Nucleus accumbens (tissue), 56 donors: ENCODE measurements at places on chromosomes 7 and 10.
A peak's percentile ranks its signal among the peaks of the same experiment; 100 is the strongest.

DNA sequence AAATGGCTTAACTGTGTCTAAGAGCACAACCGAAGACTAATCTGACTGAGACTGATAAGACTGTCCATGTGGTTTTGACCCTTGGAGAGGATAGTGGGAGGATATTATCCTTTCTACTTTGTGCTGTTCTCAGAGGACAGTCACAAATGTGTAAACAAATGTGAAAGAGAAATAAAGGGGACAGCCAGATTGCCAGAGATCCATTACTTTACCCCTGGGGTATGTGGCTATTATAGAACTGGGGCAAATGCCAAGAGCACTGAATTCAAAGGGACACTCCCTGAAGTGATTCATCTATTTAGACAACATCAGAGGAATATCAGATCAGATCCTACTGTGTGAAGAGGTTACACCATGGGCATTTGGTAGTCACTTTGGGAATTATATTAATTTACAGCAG lies 154.7 kb downstream of the RNLS start:
- DNase-seq = no peak

- no peak for DNase-seq
Measured at GRCh38 chr10:11046776-11047160, 29.1 kb downstream of the CELF2 start.

GRCh38 chr10:121536310-121536913 lies 61.8 kb downstream of the FGFR2 start:
- peak; percentile 65 for DNase-seq

GRCh38 chr10:95408148-95408960 lies 117.6 kb upstream of the PDLIM1 start:
- DNase-seq = no peak

DNA sequence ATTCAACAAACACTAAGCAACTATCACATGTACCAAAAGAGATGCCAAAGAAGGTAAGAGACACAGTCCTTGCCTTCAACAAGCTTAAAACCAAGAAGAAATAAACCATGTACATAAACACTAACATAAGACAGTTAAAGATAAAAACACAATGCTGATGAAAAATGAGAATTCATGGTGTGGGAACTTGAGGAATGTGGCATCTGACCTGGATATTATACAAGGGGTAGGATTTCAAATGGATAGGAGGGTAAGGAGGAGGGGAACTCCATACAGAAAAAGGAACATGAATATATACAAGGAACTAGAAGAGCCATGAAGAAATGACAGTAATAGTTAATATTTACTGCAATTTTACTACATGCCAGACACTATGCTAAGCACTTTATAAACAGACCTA lies 11.0 kb downstream of the HIBADH start:
- no peak for DNase-seq

DNA sequence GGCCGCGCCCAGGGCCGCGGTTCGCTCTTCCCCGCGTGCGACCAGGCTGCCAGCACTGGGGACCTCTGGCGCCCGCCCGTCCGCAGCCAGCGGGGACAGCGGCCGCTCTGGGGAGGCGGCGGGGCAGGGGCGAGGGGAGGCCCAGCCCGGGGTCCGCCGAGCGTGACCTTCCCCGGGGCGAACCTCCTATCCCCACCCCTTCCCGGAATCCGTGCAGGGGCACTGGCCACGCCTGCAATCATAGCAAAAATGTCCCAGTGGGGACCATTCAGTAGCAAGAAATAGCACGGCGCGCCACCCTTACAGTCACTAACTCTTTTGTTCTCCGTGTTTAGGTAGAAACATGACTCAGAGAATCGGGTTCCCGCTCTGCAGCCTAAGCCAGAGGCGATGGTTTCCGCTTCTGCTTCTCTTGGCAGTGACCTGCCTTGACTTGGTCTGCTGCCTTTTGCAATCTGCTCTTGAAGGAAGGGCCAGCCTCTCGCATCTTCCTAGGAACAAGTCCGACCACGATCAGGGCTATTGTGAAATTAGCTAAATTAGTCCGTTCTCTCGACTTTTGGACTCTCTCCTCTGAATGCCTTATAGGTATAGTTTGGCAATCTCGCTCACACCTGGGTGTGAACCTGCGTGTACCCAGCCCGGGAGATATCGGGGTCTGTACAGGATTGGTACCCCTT lies 79.3 kb upstream of the ACBD5 start:
- no peak for DNase-seq
